ENCODE measurements at places on chromosomes 11 and 22.

DNA sequence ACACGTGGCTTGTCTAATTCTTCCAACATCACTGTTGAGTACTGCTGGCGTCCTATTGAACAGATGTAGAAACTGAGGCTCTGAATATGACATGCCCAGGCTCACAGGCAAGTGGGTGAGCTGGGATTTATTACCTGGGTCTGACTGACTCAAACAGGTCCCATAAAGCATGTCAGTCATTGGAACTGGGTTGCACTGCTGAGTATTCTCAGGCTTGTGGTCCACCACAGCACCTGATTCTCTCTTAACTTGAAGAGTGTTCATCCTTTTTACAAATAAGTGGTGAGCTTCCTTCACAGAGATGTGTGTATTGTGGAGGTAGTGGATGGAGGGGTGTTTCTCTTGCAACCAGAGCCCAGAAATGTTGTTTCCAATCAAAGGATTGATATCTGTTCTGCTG, 44.5 kb downstream of the SC5D start:
- DNase-seq, result no peak

DNA sequence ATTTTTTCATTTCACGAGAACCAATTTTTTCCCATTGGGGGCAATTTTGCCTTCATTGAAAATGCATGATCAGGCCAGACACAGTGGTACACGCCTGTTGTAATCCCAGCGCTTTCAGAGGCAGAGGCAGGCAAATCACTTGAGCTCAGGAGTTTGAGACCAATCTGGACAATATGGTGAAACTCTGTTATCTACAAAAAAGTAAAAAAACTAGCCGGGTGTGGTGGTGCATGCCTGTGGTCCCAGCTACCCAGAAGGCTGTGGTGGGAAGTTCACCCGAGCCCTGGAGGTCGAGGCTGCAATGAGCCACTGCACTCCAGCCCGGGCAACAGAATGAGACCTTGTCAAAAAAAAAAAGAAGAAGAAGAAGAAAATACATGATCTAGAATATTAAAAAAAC, 19.2 kb upstream of the UPK3A start:
- no peak for DNase-seq

GRCh38 chr11:72265951-72266350, 22.0 kb upstream of the PHOX2A start:
- DNase-seq, result no peak

DNA sequence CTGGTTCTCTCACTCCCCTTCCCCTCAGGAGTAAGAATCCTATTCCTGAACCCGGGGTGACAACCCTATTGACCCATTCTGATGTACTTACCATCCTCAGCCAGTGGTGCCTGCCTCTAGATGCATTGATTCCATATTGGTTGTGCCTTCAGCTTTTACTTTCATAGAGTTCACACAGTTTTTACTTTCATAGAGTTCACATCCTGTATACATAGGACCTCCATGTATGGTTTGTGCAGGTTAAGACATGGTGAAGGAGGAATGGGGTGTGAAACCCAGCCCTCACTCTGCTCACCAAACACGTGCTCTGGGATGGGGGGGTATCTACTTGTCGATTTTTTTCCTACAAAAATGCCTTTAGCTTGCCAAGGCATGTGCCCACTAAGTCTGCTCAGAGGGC, 105.6 kb upstream of the TBCEL start:
- no peak for DNase-seq

DNA sequence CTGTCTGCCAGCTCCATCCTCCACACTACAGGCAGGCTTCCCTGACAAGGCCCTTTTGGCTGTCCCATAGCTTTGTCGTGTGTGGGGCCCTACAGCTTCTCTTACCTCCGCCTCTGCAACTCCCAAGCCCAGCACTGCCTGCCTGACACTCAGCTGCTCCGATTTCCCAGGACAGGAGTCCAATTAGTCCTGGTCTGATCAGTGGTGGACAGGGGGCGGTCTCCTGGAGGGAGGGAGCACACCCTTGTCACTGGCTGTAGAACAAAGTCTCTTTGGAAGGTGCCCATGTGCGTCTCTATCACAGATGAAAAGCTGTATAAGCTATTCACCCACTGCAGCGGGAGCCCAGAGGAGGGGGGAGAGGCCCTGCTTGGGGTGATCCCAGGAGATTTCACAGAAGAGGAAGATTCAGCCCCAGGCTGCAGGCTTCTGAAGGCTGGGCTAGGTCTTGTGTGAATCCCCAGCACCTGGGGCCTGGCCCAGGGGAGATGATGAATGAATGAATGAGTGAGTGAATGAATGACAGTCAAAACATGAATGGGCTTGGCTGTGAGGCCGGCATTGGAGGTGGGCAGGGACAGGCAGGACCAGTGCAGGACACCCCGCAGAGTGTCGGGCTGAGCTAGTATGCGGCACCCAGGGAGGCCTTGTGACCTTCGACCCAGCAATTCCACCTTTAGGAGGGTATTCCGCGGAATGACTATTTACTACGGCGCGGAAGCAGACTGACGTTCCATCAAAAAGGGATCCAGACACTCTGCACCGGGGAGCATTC, 142.4 kb downstream of the CACNA1I start:
- DNase-seq, result no peak

DNA sequence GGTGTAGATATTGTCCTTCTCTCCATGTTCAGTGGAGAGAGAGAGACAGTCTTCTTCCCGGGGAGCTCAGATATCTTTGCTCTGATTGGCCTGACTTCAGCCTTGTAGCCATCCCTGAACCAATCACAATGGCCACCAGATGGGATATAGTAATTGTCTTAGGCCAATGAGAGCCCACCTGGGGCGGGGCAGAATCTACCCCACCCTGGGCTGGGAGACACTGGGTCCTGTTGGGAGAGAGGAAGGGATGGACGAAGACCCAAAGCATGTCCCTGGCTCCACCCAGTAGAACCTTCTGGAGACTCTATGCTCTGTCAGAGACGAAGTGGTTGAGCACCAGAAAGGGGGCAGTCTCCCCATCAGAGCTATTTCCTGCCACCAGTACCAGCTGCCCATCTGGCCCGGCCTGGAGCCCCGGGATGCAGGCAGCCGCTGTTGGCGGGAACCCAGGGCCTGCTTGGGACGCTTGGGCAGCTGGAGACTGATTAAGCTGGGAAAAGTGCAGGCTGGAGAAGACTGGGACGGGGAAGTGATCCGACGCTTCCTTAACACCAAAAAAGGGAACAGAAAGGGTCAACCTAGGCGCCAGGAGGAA, 31.6 kb upstream of the CBX7 start:
- DNase-seq, result peak; percentile 22

DNA sequence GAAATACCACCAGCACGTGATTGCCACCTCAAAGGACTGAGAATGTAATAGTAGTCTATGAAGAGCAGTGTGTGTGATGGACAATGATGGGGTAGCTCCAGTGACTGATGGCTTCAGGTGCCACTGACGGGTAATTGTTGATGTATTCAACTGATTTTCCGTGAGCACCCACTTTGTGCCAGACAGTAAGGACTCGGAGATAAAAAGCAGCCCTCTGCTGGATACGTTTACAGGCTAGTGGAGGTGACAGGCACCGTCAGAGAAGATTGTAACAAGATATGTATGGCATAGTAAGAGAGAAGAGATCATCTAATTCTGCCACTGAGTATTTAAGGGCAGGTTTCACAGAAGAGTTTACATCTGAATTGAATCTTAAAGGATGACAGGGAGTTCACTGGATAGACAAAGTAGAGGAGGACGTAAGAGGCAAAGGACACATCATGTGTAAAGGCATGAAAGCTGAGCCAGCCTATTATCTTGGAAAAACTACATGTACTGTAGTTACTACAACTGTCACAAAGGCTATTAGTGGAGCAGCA, 1.1 kb upstream of the ENTHD1 start:
- no peak for DNase-seq

DNA sequence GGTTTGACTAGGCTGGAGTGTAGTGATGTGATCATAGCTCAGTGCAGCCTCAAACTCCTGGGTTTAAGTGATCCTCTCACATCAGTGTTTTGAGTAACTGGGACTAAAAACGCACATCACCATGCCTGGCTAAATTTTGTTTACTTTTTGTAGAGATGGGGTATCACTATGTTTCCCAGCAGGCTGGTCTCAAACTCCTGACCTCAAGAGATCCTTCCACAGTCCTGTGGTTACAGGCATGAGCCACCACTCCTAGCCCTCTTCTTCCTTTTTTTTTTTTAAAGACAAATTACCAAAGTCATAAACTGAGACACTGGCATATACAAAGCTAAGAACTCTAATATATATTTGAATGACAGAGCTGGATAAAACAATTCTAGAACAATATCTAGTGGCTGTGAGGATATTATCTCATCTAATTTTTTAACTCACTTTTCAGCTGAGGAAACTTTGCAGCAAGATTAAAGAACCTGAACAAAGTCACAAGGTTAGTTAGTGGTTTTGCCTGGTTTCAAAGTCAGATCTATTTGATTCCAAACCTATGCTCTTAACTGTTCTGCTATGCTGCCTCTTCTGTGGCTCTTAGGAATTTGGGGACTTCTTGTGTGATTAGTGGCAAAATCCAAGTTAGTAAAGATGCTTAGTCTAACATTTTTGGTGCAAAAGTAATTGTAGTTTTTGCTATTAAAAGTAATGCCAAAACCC, 95.3 kb upstream of the RAG2 start:
- no peak for DNase-seq

DNA sequence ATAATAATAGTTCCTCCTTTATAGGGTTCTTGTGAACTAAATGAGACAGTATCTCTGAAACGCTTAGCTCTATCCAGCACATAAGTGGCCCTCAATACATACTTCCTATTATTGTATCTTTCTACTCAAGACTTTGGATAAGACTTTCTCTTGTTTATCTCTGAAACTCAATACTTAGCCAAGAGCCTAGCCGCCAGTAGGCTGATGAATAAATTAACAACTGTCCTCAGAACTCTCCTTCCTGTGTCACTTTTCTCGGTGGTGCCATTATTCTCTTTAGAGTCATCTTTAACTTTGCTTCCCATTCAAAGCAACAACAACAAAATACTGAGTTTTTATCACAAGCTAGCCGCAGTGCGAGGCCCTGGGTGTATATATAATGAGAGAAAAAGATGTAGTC, 86.9 kb downstream of the FAM83F start:
- DNase-seq, result no peak

GRCh38 chr11:69411257-69411924, 70.1 kb upstream of the LINC01488 start:
- no peak for DNase-seq

- peak; percentile 46 for DNase-seq
Observed at GRCh38 chr11:86954269-86955110, 705 bp downstream of the FZD4 start.

GRCh38 chr11:88370782-88371181, 33.2 kb upstream of the CTSC start:
- DNase-seq, result no peak

GRCh38 chr11:6818967-6819366, 19.5 kb upstream of the OR6A2 start:
- DNase-seq, result no peak

- no peak for DNase-seq
Observed at GRCh38 chr11:71342116-71342515, 89.7 kb upstream of the SHANK2 start.

DNA sequence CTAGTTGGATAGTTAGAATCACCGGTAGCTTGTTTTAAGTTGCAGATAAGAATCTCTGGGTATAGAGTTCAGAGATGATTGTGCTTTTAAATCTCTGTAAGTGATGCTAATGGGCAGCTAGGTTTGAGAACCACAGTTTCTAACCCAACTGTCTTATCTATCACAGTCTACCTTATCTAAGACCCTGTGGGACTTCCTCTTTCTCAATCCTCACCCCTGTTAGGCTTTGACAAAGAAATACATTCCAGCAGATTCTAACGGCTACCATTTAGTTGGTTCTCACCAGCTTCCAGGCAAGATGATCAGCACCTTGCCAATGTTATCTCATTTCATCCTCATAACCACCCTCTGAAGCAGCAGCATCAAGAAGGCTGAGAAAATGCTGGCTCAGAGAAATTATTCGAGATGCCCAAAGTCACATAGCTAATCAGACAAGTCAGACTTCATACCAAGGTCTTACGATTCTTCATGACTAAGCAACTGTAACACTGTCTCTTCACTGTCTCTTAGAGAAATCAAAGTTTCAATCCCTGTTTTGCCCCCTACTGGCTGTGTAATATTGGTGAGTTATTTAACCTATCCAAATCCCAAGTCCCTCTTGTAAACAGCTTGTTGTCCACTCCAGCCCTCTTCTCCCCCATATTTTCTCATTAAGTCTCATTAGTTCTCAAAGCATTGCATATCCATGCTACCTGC, 192.4 kb upstream of the API5 start:
- DNase-seq, result no peak

GRCh38 chr11:9772218-9772617, 108.3 kb downstream of the SWAP70 start:
- no peak for DNase-seq

DNA sequence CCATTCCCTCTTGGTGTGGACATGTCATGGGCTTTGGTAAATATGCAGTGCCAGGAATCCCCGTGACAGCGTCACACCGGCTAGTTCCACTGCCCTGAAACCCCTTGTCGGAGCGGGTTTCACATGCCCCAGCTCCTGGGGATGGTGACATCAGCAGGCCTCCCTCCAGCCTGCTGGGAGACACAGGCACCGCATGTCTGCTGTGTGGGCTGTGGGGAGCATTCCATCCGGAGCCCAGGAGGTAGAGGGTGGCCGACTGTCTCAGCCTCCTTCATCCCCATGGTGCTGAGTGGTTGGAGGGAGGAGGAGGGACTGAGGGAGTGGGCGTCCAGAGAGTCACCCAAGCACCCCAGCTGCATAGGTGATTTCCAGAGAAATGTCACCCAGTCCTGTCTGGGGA, 1161.1 kb downstream of the BRD1 start:
- no peak for DNase-seq

Data from endothelial cell of umbilical vein (primary cell).